ENCODE measurements at places on chromosomes 7 and 10.

DNA sequence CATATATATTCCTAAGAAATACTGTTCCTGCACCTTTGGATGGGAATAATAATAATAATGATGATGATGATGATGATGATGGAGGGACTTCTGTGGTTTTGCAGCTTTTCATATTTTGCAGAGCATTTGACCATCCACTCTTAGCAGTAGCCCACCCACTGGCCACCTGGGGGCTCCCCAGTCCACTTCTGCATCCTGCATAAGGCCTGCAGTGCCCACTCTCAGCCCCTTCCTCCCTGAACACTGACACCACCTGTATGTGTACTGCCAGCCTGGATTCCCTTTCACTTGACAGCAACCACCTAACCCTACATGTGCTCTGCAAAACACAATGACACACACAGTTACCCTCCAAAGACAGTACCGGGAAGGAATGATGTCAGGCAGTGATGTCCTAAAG is 131.4 kb downstream of the ADAM12 start:
- DNase-seq = no peak

- DNase-seq = no peak
Observed at GRCh38 chr7:7889791-7890568, 78.6 kb upstream of the GLCCI1 start.

- no peak for DNase-seq
Observed at GRCh38 chr7:100038326-100038725, 11.2 kb upstream of the ZSCAN21 start.

DNA sequence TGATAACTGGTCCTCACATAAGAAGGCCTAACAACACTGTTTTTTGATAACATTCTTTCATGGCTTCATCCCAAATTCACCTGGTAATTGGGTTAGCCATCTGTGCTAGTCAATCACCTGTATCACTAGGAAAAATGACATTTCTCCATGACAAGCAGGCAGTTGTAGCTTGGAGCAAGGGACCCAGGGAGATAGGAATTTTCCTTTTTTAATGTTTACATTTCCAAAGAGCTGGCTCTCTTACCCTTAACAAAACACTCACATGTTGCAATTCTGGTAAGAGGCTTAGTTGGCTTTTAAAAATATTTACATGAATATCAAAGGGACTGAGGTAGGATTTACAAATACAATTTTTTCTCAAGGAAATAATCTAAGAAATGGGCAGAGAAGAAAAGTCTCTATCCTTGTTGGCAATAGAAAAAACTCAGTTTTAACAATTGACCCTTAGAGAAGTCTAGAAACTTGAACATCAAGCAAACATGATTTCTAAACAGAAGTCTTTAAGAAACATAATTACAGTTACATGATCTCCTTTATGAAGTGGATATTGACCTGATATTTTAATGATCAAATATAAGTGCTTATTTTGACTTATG is 16.1 kb upstream of the AKR1C1 start:
- DNase-seq = no peak

DNA sequence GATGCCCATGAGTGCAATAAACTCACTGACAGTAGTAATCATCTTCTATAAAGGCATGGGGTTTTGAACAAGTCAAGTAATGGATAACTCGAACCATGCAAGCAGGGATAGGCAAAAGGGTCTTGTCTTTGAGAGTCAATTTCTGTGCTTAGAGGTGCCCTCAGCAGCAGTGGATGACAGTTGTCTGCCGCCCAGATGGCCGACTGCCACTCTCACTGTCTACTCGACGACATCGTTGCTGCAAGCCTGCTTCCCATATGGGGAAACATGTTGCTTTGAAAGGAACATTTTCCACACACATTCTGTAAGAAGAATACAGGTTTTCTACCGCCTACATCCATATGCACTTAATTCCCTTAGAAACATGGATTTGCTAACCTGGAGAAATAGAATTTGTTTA is 236.3 kb upstream of the DKK1 start:
- no peak for DNase-seq

DNA sequence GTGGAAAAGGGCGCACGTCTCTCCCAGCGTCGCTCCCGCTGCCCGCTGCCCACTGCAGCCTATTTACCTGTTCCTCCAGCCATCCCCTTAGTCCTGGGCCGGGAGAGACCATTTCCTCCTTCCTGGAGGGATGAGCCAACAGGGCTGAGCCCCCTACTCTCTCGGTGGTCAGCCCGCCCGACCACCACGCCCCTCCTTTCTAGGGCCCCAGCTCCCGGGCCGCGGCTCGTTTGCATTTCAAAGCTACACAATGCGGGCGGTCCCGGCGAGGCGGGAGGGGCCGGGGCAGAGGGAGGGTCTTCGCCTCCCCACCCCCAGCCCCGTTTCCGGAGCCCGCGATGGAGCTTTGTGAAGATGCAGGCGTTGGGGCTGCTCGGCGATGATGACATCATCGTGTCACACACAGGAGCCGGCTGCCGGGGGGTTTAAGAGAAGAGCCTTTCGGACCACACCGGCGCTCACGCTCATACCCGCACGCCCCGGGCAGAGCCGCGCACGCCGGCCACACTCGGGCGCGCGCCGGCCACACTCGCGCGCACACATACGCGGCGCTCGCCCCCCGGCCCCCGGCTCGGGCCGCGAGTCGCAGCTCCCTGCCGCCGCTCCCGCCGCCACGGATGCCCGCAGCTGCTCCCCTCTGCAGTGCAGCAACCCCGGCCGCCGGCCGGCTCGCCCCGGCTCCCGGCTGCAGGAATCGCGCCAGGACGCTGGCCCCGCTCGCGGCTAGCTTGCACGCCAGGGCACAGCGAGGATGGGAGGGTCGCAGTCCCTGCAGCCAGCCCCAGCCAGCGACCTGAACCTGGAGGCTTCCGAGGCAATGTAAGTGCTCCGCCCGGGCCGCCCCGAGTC is 107.7 kb upstream of the BTBD16 start:
- no peak for DNase-seq

- no peak for DNase-seq
Observed at GRCh38 chr7:103551016-103551415, 105.0 kb upstream of the SLC26A5 start.

DNA sequence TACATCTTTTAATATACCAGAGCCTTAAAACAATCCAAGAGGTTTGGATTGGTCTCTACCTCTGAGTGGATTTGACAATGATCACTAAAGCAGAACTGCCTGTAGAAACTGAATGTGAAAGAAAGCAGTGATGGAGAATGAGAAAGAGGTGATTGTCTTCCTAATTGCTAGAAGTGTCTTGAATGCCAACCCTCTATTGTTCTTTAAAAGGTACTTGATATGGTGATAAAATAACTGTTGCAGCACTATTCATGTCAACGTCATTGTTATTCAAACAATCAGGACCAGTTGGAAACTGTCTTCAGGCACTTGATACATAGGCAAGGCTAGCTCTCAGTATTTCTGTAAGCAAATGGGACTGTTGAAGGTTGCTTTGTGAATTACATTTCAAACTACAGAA is 47.9 kb upstream of the ITPRID1 start:
- DNase-seq = no peak

DNA sequence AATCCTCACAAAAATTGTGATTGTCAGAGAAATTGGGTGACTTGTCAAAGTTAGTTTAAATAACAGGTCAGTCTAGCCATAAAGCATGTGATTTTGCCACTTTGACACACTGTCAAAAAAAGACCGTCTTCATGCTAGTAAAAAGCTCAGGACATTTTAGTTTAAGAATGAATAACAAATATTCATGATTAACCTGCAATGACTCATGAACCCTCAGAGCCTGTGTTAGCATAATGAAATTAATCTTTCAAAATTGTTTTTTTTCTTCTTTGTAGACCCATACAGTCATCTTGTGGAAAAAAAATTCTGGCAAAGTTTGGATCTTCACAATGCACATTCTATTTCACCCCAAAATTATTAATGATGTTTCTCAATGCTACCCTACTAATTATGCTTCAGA is 255.2 kb upstream of the POT1 start:
- DNase-seq = no peak

- peak; percentile 53 for DNase-seq
Observed at GRCh38 chr10:102352066-102352715, 43.3 kb upstream of the NFKB2 start.

- DNase-seq = no peak
Observed at GRCh38 chr7:101896316-101896715, 78.9 kb downstream of the CUX1 start.

GRCh38 chr10:72175149-72175548 is 40.7 kb upstream of the ANAPC16 start:
- DNase-seq = no peak

- no peak for DNase-seq
Observed at GRCh38 chr7:82284936-82285519, 158.5 kb downstream of the CACNA2D1 start.

DNA sequence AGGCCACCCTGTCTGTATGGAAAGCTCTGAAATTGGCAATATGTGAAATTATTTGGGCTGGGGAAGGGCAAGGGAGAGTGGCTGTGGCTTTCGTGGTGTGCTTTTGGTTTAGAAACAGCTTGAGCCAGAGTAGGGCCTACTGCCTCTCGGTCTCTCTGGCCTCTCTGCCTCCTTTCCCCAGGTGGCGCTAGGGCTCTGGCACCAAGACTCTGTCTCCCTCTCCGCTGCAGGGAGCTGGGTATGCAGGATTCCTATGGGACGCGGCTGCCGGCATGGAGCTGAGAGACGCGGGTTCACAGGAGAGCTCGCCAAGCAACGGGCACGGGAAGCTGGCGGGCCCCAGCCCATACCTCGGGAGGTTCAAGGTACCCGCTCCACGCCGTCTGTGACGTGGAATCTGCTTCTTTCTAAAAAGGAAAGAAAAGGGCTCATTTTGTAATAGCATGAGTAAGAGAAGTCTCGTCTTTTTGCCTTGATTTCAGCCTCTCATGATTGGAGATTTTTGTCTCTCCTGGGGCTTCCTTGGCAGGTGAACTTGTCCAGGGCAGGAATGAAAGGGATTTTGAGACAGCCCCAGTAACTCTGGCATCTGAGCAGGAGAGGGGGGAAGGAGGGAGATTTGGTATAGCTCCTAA is 105.1 kb upstream of the ANLN start:
- DNase-seq = no peak

- DNase-seq = no peak
Observed at GRCh38 chr7:16891338-16891737, 9.6 kb upstream of the AGR3 start.

GRCh38 chr7:79308192-79308591 is 145.3 kb downstream of the MAGI2 start:
- no peak for DNase-seq

DNA sequence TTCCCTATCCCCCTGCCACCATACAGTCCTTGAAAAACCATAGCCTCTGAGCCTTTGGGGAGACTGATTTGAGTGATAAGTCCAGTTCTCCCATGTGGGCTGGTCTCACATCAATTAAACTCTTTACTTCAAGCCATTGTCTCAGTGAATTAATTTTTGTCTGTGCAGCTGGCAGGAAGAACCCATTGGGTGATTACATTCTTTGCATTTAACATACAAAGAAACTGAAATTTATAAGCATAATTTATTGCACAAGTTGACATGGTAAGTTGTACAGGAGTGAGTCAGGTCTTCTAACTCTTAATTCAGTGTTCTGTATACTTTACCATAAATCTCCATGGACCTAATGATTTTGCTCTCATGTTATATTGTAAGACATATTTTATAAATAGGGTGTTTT is 1613.0 kb upstream of the LRRTM3 start:
- no peak for DNase-seq

- no peak for DNase-seq
Observed at GRCh38 chr10:69446229-69446628, 5.0 kb upstream of the TSPAN15 start.

- no peak for DNase-seq
Observed at GRCh38 chr7:35991511-35992232, 161.4 kb upstream of the EEPD1 start.

GRCh38 chr10:103465411-103466179 is 6.9 kb upstream of the CALHM1 start:
- DNase-seq = no peak

- DNase-seq = no peak
Observed at GRCh38 chr10:128766915-128767314, 640.7 kb upstream of the MKI67 start.

DNA sequence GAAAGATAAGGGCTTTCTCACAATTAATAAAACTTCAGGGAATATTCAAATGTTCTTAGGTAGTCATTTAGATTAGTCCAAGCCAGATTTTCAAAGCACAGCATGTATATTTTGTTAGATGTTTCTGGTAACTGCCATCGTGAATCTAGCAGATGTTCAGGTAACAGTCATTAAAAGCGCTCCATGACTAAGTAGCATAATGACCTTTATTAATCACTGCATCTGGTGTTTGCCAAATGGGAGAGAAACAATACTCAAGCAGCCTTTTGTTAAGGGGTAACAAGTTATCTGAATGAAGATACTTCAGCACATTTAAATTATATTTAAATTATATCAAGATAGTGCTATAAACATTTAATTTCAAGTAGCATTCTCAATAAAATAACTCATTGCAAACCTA is 47.5 kb downstream of the USP6NL start:
- DNase-seq = no peak

DNA sequence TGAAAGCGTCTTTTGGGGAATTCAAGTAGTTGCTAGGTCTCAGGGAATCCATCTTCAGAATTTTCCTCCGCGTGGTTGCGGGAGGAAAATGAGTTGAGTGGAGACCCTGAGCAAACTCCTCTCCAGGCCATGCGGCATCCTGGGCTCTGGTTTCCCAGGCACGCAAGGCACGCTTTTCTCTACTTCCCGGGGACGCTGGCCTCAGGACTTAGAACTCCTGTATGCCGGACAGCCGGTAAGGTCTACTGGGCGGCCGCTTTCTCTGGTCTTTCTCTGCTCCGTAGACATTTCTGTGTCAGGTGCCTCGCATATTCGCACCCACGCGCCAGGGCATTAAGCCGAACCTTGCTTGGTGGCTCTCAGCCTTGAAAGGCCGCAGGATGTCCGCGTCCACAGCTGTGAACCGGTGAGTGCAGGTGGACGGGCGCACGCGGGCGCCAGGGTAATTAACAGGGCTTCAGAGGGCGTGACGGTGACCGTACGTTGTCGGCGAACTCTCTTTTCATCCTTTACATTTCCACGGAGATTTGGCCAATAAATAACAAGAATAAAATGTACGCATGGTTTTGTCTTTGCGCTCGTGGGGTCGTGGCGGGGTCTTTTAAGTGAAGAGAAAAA is 992 bp upstream of the RBM20 start:
- DNase-seq = no peak

DNA sequence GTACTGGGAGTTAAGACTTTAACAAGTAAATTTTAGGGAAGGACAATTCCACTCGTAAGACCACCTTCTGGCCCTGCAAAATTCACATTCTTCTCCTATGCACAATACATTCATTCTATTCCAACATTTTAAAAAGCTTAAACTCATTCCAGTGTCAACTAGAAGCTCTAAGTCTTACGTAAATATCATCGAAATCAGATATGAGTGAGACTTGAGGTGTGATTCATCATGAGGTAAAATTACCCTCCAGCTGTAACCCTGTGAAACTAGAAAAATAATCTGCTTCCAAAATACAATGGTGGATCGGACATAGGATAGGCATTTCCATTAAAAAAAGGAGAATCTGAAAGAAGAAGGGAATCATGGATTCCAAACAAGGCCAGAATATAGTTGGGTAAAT is 370.3 kb downstream of the CDC14C start:
- no peak for DNase-seq

GRCh38 chr10:52526251-52526823 is 212.3 kb downstream of the DKK1 start:
- no peak for DNase-seq

- DNase-seq = no peak
Observed at GRCh38 chr7:47405921-47406800, 175.8 kb downstream of the TNS3 start.
